Substantia nigra (tissue), 51 donors: ENCODE measurements at places on chromosomes 11 and 22.

DNA sequence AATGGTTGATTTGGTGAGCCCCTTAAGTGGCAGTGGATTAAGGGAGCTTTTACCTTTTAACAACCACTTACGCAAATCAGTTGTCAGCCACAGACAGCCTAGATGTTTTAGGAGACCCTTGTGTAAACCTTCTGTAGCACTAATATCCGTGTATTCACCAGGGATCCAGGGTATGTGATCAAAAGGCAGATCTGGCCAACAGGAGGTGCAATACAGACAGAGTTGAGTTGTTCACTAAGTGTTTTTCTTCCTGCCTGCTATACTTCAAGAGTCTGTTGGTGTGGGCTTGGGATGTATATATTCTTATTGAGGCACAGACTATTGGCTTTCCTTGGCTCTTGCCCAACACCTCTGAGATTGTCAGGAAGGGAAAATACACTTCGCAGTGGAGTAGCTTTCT is 175.1 kb downstream of the FAT3 start:
- DNase-seq: no peak

DNA sequence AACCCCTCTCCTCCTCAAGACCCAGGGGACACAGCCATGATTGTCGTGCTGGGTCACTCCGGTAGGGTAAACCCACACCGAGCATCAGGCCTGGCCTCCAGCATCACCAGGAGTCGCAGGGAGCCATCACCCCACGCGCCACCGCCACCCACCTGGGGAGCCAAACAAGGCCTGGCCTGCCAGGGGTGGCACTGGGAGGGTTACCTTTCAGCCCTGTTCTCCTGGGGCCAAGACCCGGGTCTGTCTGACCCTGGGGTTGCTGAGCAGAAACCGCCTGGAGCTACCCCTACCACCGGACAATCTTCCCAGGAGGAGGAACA is 39.3 kb upstream of the NNMT start:
- DNase-seq: no peak

GRCh38 chr11:76208438-76209374 is 2.4 kb upstream of the WNT11 start:
- no peak for DNase-seq

DNA sequence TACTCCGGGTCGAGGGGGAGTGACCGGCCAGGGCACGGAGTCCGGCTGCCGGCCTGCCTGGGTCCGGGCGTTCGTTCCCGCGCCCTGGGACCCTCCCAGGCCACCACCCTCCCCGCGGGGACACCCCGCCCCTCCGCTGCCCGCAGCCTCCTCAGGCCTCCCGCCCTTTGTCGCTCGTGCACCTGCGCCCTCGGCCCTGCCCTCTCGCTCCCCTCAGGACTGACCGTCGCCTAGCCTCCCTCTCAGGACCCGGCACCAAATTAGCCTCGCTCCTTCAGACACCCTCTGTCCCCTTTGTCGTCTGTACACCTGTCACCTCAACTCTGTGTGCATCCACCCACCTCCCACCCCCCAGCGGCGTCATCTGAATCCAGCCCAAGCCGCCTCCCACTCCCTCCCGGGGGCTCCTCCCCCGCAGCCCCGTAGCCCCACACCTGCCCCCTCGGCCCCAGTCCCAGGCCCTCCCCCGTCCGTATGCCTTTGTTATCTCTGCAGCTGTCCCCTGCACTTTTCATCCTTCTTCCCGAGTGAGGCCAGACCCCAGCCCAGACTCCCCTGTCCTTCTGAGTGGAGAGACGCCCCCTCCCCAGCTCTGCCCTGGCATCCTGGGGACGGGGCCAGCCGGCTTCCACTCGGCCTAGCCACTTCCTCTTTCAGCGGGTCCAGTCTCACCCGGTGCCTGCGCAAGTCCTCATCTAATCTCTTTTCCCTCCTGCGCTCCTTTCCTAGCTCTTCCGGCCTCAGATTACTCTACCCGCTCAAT is 643 bp downstream of the TIGD3 start:
- no peak for DNase-seq

DNA sequence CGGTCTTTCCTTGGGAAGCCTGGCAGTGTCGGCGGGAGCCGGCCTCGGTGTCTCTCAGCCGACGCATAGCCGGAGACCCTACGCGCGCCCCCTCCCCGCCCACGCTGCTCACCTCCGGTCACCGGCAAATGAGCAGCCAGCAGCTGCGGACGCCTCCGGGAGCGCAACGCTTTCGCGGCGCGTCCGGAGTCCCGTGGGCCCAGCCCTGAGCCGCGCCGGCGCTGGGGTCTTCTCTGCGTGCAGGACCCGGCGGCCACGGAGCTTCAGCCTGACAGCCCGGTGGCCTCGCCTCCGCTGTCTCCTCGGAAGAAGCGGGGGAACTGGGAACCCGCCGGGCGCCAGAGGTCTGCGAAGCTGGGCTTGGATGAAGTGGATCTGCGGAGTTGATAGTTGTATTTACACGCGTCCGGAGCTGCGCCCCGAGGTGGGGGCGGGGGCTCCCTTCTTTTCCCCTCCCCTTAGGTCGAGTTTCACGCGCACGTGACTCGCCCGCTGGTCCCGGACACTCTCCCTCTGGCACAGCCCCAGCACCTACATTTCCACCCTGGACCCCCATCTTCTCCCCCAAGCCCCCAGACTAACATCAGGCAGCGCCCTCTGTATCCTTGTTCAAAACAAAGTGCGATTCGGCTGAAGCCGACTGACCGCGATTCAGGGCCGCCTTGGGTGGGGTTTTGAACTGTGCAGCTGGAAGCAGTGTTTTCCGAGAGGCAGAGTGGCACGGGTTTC is at the start of gene SLC43A1:
Gene SLC43A1 (minus strand): TSS at position 371 of the 729 bp plus-strand sequence. CDS start 1,591 bp downstream, outside the sequence.
- DNase-seq: no peak
